ENCODE measurements at places on chromosomes 11 and 22.

DNA sequence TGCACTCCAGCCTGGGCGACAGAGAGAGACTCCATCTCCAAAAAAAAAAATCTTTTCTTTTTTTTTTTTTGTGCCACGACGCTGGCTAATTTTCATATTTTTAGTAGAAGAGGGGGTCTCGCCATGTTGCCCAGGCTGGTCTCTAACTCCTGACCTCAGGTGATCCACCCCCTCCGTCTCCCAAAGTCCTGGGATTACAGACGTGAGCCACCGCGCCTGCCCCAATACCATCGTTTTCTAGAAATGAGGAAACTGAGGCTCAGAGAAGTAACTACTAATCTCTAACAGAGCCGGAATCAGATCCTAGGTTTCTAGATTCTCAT is 13.5 kb downstream of the SSH3 start:
- DNase-seq, result no peak

- no peak for DNase-seq
Measured at GRCh38 chr11:115760461-115761320, 256.5 kb upstream of the CADM1 start.

DNA sequence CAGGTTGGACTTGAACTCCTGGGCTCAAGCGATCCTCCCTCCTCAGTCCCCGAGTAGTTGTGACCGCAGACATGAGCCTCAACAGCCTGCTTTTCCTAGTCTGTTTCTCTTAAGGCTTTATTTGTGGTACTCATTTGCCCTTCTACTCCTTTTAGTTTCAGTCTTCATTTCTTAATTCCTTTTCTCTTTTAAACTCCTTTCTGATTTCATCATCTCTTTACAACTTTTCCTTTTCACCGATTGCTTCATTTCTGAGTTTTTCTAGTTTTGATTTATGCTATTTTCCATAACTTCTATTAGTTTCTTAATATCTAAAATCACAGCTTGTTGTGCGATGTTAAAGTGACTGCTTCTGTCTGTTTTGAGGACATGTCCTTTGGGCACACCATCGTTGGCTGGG is 17.3 kb upstream of the MRGPRF start:
- no peak for DNase-seq

- DNase-seq, result no peak
Measured at GRCh38 chr11:69526453-69526810, 45.0 kb downstream of the LINC01488 start.

- no peak for DNase-seq
Measured at GRCh38 chr11:23113887-23114216, 253.6 kb upstream of the CCDC179 start.
